Stimulated activated CD4-positive, alpha-beta T cell treated with anti-CD3 and anti-CD28 coated beads, Interleukin-4, amount 100 ng/mL, for 48 hours (primary cell): ENCODE measurements at places on chromosomes 13 and 19.

DNA sequence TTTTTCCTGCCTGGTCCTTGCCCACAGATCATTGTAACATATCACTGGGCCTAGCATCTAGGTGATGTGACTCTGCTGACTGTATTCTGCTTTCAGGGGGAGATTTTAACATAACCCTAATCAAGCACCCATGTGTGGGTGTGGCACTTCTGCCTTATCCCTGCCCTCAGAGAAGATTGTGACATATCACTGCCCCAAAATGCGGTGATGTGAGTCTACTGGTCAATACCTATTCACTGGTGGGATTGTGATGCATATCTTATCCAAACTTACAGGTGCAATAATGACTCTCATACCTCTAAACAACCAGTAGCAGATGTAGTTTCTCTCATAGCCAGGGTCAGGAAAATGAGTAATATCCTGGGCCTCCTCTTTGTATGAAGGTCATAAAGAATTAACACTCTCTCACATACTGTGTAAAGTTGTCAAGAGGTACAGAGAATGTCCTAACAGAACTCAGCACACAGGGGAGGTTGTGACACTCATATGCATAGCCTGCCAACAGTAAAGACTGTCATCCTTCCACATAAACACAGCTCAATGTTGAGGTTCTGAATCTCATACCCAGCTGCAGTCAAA, 12.1 kb upstream of the ZNF681 start:
- DNase-seq: no peak

DNA sequence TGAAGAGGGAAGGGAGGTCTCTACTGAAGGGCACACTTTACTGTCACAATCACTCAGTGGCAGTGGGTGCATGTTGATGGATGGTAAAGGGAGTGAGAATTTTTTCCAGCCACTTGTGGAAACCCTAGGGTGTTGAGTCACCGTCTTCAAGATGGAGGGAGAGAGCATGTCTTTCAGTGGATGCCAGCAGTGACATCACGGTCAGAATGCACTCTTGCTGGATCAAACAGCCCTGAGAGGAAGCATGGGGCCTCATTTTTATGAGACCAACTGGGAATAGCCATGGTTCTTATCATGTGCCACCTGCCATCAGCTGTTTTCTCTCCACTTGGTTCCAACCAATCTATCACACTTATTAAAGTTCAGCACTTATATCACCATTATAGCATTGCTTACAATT, 182.5 kb downstream of the KCNRG start:
- DNase-seq: no peak

- DNase-seq: no peak
These were observed 6.3 kb upstream of the ZNF175 start for GRCh38 chr19:51564791-51565190.

- no peak for DNase-seq
These were observed 8.8 kb upstream of the SPART start for GRCh38 chr13:36354842-36355623.

- no peak for DNase-seq
These were observed 1.1 kb downstream of the INSR start for GRCh38 chr19:7292950-7293761.

GRCh38 chr19:48632692-48633147, 4.5 kb downstream of the DBP start:
- no peak for DNase-seq

GRCh38 chr19:48121909-48122371, 11.3 kb upstream of the PLA2G4C start:
- no peak for DNase-seq

DNA sequence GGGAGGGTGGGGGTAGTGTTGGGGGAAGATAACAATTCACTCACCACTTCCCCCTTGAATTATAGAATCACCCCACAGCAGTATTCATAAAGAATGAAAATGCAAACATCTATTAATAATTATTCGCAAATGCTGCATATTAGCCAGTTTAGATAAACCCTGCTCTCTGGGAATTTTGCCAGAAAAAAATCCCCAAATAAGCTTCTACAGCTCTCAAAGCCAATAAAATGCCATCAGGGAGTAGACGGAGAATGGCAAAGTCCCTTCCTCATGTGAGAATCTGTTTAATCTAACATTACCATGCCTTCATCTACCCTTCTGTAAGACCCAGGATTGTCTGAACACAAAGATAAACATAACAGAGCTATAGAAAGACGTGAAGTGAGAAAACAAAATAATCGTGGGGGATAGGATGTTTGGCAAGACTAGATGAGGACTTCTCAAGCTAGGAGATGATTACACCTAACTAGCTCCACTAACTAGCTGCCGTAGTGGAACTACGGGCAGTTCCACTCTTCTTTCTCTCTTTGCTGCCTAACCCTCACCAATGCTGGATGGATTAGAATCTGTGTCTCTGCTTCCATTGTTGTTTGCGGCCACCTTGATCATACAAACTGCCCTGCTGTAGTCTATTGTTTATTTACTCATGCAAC, 32.4 kb upstream of the CACNA1A start:
- no peak for DNase-seq

- no peak for DNase-seq
These were observed 52.1 kb downstream of the MYO9B start for GRCh38 chr19:17127671-17128070.

GRCh38 chr13:77431449-77431848, 104.1 kb upstream of the SCEL start:
- no peak for DNase-seq

- DNase-seq: no peak
These were observed 143.7 kb downstream of the FGF9 start for GRCh38 chr13:21814604-21815003.

- DNase-seq: no peak
These were observed 122.6 kb downstream of the POSTN start for GRCh38 chr13:37475966-37476365.

- no peak for DNase-seq
These were observed 435.6 kb downstream of the FOXO1 start for GRCh38 chr13:40230833-40231266.

GRCh38 chr19:10549733-10550132, 6.0 kb downstream of the ATG4D start:
- no peak for DNase-seq

- DNase-seq: no peak
These were observed 1.3 kb upstream of the PTOV1 start for GRCh38 chr19:49849433-49850220.

GRCh38 chr13:76980075-76980718, 11.7 kb upstream of the CLN5 start:
- peak; percentile 81 for DNase-seq

DNA sequence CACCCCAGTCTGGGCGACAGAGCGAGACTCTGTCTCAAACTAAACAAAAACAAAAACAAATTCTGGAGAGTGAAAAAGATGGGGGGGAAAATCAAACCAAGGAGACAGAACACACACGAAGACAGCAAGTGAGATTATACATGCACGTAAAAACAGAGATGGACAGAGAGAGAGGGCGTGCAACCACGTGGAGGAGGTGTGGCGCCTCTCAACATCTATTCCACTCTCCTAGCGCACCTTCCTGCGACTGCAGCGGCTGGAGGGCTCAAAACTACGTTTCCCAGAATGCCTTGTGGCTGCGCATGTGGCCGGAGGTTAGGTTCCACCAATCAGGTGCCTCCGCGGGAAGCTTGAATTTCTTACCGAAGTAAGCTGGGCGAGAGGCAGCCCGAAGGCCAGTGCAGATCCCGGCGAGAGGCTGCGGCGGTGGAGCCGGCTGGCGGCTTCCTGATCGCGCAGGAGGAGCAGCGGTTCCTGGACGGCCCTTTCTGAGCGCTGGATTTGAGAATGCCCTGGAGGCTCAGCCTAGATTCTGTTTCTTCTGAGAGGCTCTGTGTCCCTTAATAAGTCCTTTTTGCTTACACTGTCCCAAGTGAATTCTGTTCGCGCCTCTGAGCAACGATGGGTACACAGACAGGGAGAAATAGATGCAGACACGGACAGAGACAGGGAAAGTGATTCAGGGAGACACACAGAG, 13.1 kb upstream of the NANOS2 start:
- DNase-seq: peak; percentile 85

DNA sequence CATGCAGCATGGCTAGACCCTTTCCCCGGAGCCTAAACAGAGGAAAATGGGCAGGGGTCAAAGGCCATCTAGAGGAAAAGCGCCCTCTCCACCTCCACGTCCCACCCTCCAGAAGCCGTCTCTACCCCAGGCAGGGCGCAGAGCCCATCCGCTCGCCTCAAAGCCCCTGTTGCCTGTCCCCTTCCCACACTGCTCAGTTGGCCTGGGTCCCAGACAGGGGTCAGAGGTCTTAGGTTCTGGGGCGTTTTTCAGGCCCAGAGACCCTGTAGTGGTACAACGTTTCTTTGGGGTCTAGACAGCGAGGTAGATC, 285 bp downstream of the TMEM143 start:
- DNase-seq: no peak

DNA sequence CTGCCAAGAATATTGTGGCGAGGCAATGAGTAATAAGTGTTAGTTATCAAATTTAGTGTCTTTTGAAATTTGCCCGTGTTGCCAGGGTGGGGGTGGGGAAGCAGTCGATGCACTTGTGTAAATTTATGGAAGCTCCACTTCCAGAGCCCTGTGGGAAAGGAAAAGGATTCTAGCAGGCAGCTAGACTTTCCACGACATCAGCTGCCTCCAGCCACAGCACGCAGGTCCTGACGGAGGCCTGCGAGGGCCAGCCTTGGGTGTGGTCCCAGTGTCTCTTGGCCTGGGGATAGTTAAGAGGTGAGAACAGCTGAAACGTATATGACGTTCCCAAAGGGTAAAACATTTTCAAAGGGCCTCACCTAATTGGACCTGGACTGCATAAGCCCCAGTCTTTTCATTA, 433.0 kb downstream of the TSHZ3 start:
- DNase-seq: no peak

- DNase-seq: no peak
These were observed 630.0 kb upstream of the MIR17HG start for GRCh38 chr13:90717451-90717936.

- DNase-seq: no peak
These were observed 85.2 kb upstream of the FAM216B start for GRCh38 chr13:42696191-42696590.

- DNase-seq: no peak
These were observed 1.3 kb downstream of the TRIP10 start for GRCh38 chr19:6740589-6741343.

DNA sequence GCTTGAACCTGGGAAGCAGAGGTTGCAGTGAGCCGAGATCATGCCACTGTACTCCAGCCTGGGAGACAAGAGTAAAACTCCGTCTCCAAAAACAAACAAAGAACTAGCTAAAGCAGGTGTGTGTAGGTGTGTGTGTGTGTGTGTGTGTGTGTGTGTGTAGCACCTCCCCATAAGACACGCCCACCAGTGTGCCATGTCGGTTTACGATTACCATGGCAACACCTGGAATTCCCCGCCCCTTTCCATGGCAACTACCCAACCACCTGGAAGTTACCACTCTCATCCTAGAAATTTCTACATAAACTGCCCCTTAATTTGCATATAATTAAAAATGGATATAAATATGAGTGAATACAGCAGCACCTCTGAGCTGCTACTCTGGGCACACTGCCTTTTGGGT, 80.9 kb upstream of the ADGRE5 start:
- DNase-seq: no peak

- no peak for DNase-seq
These were observed 766 bp downstream of the LRRC25 start for GRCh38 chr19:18396471-18397241.

DNA sequence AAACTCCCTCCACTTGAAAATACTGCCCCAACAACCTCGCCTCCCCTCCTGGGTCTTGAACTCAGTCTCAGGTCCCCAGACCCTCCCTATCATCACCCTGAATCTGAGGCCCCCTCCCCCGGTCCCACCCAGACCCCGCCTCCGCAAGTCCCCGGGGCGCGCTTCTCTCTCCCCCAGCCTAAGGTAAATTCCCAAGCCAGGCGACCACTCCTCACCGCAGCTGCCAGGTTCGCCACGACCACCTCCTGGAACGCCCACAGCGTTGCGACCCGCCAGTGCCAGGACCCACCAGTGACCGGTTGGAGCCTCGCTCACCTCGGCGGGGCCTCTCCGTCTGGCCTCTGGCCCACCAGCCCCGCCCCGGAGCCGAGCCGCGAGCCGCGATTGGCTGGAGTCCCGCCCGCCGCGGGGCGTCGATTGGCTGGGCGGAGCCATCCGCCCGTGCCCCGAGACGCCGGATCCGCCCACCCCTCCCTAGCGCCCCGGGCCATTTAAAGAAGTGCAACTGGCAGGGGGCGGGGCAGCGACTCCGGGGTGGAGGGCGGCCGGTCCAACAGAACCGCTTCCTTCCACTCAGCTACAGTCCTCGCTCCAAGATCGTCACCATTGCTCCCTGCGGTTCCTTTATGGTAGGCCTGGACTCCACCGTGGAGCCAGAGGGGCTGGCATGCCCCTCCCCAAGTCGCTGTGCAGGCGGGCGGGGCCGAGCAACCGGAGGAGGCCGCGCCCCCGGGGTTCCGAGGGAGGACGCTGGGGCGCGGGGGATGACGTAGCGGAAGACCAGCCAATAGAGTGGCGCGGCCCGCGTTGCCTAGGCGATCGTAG, at the start of gene SERTAD3:
Gene SERTAD3 (minus strand): TSS at position 336 of the 825 bp plus-strand sequence. CDS start 2,255 bp downstream, outside the sequence.
- peak; percentile 95 for DNase-seq

DNA sequence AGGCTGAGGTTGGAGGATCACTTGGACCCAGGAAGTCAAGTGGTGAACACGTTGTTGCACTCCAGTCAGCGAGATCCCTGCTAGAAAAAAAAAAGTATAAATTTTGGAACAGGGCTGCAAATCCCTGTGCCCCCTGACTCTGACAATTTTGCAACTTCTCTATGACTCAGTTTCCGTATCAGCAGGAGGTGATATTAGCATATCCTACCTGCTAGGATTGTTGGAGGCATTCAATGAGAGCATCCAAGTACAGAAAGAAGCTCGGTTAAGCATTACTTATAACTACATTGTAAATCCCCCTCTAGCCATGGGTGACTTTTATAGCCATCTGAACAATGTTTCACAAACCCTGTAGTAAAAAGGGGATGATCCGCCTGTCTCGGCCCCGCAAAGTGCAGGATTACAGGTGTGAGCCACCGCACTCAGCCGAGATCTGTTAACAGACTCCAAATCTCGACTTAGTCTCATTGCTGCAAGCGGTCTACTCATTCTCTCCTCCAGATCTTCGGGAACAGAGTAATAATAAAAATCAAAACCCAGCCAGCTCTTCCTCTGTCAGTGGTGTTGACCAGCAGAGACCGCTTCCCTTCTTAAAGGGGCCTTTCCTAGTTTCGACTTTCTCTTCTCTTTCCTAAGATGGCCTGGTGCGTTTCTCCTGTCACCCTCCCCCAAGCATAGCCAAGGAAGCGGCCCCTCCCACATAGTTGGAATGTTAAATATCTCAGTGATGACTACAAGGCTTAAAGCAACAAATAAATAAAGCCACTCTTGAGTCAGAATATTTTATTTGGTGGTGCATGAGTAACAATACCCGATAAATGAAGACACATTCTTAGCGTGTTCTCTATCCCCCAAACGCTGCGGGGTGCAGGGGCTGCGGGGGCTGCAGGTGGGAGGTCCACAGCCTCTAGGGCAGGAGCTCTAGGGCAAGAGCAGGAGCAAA, 10.3 kb upstream of the BICRA start:
- DNase-seq: no peak

- DNase-seq: no peak
These were observed 1.6 kb upstream of the TIMM13 start for GRCh38 chr19:2428756-2429711.

DNA sequence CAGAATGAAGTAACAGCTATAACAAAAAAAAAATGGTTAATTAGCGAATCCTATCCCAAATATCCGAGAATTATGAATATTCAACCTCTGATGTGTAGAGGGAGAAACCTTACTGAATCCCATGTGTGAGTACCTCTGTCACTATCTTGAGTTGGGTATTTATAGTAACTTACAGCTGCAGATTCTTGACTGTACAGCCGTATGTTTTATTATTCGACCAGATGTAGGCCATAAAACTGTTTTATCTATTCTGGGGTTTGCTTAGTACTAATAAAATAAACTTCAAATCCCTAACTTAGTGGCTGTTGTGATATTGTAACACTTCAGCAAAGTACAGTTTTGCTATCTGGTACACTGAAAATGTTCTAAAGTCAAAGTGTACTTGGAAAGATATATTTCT, 120.0 kb downstream of the EFNB2 start:
- DNase-seq: no peak
